ENCODE measurements at places on chromosomes 2 and 18.

DNA sequence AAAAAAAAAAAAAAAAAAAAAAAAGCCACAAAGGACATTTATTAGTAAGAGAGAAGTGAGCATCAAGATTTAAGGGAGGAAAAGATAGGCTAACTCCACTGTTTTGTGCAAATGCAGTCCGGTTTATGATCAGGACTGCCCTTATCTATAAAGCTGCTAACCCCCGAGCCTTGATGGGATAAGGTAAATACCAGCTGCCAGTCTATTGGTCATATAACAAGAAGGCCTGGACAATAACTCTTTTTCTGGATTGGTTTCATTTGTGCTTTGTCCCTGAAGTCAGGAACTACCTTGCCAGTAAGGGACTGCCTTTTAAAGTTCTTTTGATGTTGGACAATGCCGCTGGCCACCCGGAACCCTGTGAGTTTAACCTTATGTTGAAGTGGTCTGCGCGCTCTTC lies 15.4 kb downstream of the PTPN4 start:
- DNase-seq, result no peak

GRCh38 chr18:45106331-45106774 lies 425.7 kb downstream of the SETBP1 start:
- no peak for DNase-seq

- no peak for DNase-seq
Observed at GRCh38 chr2:149877913-149878312, 290.3 kb upstream of the MMADHC start.

GRCh38 chr2:224894356-224894755 lies 147.9 kb downstream of the DOCK10 start:
- DNase-seq, result no peak

- no peak for DNase-seq
Observed at GRCh38 chr18:27378431-27379095, 193.5 kb upstream of the CHST9 start.

DNA sequence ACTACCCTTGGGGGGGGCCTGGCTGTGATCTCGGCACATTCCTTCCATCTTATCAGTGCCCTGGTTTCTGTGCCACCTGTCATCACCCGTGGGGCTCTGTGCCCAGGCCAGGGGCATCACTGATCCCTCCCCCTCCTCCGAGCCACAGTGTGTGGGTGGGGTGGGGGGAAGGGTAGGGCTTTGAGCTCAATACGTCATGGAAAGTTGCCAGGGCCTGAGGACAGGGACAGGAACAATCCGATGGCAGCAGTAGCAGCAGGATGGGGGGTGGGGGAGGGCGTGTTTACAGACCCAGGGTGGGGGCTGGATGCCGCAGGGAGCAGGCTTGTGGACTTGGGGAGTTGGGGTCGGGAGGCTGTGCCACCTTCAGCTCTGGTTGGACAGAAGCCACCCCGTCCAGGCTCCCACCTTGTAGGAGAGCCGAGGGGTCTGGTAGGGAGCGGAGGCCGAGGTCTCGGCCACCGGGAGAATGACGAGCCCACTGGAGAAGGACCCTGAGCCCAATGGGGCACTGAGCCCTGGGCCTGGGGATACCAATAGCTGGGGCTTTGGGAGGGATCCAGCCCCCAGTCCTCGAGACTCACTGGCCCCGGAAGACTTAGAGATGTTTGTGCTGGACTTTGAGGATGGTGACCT lies 3.5 kb downstream of the SLC4A3 start:
- no peak for DNase-seq

DNA sequence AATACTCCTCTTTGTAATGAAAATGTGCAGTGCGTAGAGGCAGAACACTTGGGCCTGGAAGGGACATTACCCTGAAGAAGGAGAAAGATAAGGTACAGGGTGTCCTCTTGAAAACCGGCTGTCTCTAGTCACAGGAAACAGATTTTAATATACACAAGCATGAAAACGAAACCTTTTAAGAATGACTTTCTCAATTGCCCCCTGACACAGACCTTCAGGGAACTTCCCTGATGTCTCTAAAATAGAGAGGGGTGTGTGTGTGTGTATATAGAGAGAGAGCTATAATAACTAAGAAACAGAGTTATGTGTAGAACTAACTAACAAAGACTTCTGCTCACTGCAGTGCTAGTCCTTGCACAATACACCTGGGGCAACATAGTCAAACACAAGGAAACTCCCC lies 780.0 kb downstream of the CNTNAP5 start:
- DNase-seq, result no peak

- peak; percentile 91 for DNase-seq
Observed at GRCh38 chr18:11980494-11981191, 664 bp upstream of the IMPA2 start.

GRCh38 chr2:67340133-67341011 lies 56.8 kb upstream of the ETAA1 start:
- DNase-seq, result no peak

DNA sequence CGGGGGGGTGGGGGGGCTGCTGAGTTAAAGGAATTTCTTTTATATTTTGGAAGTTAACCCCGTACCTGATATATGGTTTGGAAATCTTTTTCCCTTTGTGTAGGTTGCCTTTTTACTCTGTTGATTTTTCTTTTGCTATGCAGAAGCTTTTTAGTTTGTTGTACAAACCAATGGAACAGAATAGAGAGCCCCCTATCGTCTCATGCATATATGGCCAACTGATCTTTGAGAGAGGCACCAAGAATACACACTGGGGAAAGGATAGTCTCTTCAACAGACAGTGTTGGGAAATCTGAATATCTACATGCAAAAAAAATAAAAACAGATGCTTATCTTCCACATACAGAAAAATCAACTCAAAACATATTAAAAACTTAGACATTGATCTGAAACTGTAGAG lies 647.8 kb upstream of the KLHL29 start:
- no peak for DNase-seq

DNA sequence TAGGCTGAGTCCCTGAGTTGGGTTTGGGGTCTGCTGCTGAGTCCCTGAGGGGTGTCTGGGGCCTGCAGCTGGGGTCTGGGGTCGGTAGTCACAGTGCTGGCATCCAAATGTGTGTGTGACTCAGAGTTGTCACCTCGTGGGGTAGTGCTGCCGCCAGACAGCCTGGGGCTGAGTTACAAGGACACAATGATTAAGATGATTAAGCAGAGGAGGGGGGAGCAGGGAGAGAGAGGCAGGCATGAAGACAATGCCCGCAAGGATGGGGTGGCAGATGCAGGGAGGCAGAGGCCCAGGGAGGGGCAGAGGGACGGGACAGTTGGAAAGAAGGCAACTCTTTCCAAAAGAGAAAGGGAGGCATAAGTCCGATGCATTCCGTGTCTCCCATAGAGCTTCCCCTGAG lies 120.2 kb downstream of the CELF4 start:
- DNase-seq, result no peak

DNA sequence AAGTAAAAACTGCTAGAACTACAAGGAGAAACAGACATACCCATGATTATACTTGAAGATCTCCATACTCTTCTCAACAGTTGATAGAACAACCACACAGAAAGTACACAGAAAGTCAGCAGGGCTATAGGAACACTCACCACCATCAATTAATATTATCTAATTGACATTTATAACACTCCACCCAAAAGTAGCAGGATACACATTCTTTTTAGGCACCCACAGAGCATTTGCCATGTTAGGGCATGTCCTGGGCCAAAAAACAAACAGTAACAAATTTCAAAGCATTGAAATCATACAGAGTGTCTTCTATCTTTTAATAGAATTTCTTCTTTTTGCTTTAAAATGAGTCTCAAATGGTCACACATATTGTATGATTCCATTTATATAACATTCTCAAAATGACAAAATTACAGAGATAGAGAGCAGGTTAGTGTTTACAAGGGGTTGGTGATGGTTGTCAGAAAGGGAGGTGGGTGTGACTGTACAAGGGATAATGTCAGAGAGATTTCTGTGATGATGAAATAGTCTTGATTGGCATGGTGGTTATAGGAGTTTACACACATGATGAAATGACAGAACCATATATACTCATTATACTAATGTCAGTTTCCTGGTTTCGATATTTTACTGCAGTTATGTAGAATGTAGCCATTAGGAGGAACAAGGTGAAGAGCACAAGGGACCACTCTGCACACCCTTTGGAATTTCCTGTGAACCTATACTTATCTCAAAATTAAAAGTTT lies 82.8 kb downstream of the NCK2 start:
- DNase-seq, result no peak

- DNase-seq, result no peak
Observed at GRCh38 chr2:7241041-7241745, 324.0 kb downstream of the RNF144A start.

DNA sequence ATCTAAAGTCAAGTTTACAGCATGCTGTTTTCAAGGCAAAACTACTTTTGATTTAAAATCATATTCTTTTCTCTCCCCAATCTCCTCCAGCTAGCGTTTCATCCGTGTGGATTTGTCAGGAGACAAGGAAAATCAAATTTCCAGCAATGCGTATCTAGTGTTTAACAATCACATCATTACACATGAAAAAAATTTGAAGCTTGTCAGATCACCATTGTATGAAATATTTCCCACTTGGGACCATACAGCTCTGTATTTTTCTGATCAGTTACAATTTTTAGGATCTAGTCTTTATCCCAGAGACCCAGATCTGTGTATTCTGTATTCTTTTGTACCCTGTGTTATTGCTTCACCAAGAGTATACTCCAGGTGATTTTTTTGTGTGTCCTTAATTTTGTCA lies 28.6 kb upstream of the CYP1B1 start:
- DNase-seq, result no peak

DNA sequence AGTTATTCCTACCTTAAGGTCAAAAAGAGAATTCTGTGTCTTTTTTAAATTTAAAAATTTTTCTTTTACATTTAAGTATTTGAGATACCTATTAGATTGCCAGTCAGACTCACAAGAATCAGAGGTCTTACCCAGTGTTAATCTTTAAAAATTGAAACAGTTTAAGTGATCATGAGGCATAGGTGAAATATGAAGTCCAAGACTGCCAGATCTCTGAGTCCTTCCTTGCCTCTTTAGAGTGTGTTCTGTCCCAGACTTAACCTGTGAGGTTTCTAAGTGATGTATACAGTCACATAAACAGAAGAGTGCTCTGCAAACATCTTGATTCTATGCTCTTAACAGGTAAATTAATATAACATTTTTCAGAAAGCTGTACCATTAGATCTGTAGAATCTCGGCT lies 40.6 kb downstream of the ACTR3 start:
- DNase-seq, result no peak

DNA sequence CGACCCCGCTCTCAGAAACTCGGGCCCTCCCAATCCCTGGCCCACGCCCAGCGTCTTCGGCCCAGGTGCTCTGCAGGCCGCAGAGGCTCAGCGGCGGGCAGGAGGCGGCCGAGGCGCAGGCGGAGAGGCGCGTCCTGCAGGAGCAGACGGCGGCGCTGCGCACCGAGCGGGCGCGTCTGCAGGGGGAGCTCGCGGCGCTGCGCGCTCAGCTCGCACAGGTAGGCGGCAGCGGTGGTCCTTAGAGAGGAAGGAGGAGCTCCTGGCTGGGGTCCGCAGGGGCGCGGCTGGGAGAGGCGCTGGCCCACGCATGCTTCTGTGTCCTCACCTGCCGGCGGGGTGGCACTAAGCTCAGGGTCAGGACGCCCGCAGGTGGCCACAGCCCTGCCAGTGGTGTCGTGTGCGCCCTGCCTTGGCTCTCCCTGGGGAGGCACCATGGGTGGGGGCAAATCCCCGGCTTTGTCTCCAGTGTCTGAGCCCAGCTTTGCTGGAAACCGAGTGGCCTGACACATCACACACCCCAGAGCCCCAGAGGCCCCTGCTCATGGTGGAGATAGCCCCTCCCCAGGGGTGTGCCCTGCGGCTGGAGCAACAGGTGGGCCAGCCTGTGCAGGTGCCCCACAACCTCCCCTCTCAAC lies 14.9 kb upstream of the SNED1 start:
- no peak for DNase-seq

DNA sequence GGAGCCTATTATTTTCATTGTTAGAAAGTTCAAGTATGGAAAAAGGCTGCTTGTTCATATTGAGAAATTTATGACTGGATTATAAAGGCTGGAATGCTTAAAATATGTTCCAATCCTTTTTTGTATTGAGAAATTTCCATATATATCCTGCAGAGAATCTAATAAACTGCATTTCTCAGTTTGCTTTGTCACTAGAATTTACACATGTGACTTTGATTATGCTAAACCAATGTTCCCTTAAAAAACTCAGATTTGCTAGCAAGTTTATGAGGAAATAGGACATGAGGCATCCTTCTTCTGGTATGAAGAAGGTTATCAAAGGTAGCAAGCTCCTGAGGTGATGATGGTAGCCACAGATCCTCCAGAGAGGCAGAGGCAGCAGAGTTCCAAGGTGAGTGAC lies 29.2 kb upstream of the DSEL start:
- no peak for DNase-seq

- DNase-seq, result no peak
Observed at GRCh38 chr18:46843372-46843771, 73.9 kb downstream of the PIAS2 start.

- DNase-seq, result no peak
Observed at GRCh38 chr2:157269922-157270321, 12.4 kb downstream of the GALNT5 start.

- DNase-seq, result peak; percentile 20
Observed at GRCh38 chr18:54269893-54270844, 852 bp downstream of the POLI start.
